Stimulated activated CD8-positive, alpha-beta memory T cell treated with anti-CD3 and anti-CD28 coated beads, Interleukin-15, amount 100 ng/mL, for 24 hours (primary cell): ENCODE measurements at places on chromosomes 4 and X.

GRCh38 chrX:111877681-111878080 lies 1.7 kb downstream of the TRPC5OS start:
- DNase-seq, result no peak

DNA sequence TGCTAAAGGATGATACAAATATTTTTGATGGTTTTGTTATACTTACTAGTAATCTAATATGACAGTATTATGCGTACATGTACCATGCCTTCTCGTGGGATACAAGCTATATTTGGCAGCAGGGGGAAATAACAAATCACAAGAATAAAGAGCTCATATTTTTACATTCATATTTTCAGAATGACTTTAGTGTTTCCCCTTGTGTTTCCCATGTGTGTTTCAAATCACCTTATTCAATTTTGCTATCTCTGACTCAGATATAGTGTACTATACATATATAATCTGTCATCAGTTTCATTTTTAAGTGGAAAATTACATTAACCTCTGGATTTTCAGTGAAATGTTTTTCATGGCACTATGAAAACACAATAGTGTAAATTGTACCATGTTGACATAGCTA lies 146.8 kb downstream of the RPA4 start:
- no peak for DNase-seq

GRCh38 chr4:19752599-19752998 lies 499.1 kb upstream of the SLIT2 start:
- no peak for DNase-seq

- no peak for DNase-seq
Observed at GRCh38 chrX:74371425-74372222, 49.7 kb upstream of the SLC16A2 start.

- no peak for DNase-seq
Observed at GRCh38 chr4:65340382-65341109, 329.7 kb downstream of the EPHA5 start.

- no peak for DNase-seq
Observed at GRCh38 chr4:108213308-108213707, 44.6 kb upstream of the LEF1 start.

DNA sequence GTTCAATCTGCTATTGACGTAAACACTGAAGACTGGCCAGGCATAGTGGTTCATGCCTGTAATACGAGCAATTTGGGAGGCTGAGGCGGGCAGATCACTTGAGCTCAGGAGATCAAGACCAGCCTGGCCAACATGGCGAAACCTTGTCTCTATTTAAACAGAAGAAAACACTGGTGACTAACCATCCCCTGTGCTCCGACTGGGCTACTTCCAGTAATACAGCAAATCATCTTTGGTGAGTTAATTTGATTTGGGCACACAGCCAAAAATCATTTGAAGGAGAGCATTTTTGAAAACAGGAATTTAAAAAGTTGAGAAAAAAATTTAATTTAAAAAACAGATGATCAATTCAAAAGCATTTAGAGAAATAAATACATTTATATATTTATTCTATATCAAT lies 52.0 kb downstream of the SEC24D start:
- no peak for DNase-seq

GRCh38 chrX:10160211-10160610 lies 3.4 kb downstream of the CLCN4 start:
- DNase-seq, result no peak

DNA sequence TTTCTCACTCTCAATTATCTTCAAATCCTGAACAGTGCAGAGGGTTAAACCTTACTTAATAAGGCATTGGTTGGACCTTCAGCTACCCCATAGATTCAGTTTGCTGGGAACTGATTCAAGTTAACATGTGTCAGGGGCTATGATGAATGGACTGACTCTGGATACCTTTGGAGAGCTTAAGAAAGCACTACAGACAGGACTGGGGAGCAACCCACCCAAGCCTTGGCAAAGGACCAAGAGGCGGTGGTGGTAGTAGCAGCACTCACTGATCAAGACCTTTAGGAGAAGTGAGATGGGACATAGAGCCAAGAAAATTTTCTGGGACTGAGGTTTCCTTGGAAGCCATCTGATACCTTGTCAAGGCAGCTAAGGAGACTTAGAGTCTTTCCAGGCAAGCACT lies 43.0 kb upstream of the TAPT1 start:
- no peak for DNase-seq

DNA sequence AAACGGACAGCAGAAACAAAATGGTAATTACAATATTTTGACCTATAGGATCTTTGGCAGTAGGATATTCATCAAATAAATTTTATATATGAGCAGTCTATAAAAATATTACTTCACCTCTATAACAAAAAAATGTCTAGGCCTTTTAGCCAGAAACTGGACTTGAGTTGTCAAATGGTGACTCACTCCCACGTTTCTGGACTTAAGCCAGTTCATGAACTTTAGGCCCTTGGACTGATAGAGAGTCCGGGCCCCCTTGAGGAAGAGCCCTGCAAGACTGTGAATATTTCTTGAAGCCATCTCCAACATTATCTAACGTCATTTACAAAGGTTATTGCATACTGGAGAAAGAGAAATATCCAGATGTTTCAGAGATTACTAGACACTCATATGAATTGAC lies 106.8 kb upstream of the FAM47A start:
- no peak for DNase-seq

GRCh38 chr4:140662082-140662869 lies 93.5 kb upstream of the UCP1 start:
- no peak for DNase-seq

GRCh38 chr4:3486541-3487540 lies 23.7 kb downstream of the DOK7 start:
- no peak for DNase-seq

- no peak for DNase-seq
Observed at GRCh38 chr4:23819041-23819511, 70.8 kb downstream of the PPARGC1A start.

GRCh38 chr4:16827794-16828724 lies 70.4 kb downstream of the LDB2 start:
- DNase-seq, result no peak

- DNase-seq, result no peak
Observed at GRCh38 chr4:99117876-99118693, 26.0 kb downstream of the ADH4 start.

GRCh38 chr4:96139251-96139929 lies 299.5 kb downstream of the PDHA2 start:
- no peak for DNase-seq

DNA sequence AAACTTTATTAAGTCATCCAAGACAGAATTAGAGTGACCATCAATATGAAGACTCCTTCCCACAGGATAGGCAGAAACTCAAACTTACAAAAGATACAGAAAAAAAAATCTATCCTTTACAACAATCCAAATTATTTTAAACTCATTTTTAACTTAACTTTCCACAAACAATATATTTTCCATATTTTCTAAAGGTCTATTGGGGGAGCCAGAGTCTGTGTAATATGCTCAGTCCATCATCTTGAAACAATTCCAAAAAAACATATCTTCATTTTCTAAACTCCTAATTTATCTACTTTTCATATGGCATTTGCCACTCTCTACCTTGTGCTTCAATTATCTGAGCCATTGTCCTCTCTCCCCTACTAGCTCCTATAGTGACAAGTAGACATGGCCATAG lies 378.1 kb downstream of the PDGFC start:
- DNase-seq, result no peak

GRCh38 chr4:186416451-186417060 lies 138.8 kb downstream of the MTNR1A start:
- DNase-seq, result no peak

DNA sequence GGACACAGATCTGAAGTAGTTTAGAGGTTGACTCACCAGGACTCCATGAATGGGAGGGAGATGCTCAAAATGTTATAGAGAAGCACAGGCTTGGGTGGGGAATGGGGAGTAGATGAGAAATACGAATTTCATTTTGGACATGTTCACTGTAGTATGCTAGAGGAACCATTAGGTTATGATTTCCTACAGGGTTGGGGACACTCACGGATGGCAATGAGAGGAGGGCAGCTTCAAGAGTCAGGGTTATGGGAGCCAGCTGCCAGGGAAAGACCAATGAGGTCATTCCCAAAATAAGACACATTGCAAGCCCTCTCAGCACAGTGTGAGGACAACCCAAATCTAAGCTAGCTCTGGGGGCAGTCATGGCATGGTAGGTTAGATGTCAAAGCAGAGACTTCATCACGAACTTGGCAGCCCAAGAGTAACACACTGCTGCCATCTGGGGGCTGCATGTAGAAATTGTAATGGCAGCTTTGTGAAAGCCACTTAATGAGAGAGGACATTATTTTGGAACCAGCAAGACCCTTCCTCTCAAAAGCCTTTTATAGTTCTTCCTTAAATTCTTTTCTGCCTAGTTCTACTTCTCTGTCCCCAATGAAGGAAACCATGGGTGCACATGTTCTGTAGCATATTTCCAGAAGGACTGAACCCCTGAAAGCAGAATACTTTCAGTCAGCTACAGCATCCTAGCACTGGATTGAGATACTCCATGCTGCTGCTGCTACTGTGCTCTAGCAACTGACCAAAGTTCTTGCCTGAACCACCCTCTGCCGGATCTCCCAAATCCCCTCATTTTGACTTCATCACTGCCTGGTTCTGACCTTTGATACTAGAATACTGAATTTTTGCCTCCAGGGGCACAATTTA lies 16.2 kb upstream of the ZCCHC12 start:
- no peak for DNase-seq

- DNase-seq, result no peak
Observed at GRCh38 chr4:20341134-20341738, 89.5 kb downstream of the SLIT2 start.

GRCh38 chr4:156475322-156475721 lies 496.3 kb downstream of the PDGFC start:
- DNase-seq, result no peak

DNA sequence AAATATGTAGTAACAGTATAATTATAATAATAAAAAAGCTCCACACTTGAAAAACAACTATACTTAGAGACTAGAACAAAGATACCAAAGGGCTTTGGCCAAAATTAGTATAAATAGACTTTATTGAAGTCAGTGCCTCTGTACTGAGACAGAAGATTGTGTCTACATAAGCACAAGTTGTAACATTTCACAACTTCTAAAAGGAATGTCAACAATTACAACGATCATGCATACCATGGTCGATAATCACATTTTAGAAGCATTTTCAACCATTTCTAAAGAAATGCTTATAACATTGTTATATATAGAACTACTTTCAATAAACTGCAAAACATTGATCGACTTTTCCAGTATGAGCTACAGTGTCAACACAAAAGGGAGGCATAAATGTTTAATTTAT lies 57.0 kb downstream of the DHX15 start:
- DNase-seq, result no peak

DNA sequence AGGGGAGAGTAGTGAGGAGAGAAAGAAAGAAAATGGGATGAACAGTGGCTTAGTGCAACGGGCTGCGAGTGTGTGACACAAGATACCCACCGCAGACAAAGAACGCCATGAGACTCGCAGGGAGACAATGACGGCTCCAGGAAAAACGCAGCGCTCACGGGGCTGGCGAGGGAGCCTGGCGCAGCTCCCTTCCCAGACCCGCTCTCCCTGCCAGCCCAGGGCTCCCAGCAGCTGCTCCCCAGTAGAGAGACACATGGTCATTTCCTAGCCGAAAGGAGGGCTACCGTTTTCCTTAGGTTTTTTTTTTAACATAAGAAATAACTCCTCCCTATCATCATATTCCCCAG lies 149.5 kb downstream of the MAML3 start:
- no peak for DNase-seq

GRCh38 chrX:20244931-20245330 lies 21.8 kb downstream of the RPS6KA3 start:
- DNase-seq, result no peak

- DNase-seq, result no peak
Observed at GRCh38 chr4:161428180-161428965, 735.4 kb downstream of the FSTL5 start.

DNA sequence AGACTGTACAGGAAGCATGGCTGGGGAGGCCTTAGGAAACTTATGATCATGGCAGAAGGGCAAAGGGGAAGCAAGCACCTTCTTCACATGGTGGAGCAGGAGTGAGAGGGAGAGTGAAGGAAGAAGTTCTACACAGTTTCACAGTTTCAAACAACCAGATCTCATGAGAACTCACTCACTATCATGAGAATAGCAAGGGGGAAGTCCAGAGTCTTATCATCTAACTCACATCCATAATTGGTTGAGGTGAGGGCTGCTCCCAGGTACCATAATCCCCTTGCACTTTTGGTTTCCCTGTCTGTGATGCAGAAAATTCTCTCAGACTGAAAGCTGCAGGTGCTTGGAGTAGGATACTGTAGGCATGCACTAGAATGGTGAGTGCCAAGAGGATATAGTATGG lies 233.8 kb upstream of the CPEB2 start:
- no peak for DNase-seq

GRCh38 chrX:69138118-69138390 lies 27.2 kb downstream of the PJA1 start:
- no peak for DNase-seq

- DNase-seq, result no peak
Observed at GRCh38 chrX:95884186-95884585, 800.5 kb upstream of the DIAPH2 start.

GRCh38 chrX:155857561-155857960 lies 23.6 kb upstream of the VAMP7 start:
- DNase-seq, result no peak

- DNase-seq, result no peak
Observed at GRCh38 chr4:185468999-185469398, 2.5 kb downstream of the CCDC110 start.

GRCh38 chr4:94650134-94650495 lies 107.6 kb upstream of the BMPR1B start:
- no peak for DNase-seq

DNA sequence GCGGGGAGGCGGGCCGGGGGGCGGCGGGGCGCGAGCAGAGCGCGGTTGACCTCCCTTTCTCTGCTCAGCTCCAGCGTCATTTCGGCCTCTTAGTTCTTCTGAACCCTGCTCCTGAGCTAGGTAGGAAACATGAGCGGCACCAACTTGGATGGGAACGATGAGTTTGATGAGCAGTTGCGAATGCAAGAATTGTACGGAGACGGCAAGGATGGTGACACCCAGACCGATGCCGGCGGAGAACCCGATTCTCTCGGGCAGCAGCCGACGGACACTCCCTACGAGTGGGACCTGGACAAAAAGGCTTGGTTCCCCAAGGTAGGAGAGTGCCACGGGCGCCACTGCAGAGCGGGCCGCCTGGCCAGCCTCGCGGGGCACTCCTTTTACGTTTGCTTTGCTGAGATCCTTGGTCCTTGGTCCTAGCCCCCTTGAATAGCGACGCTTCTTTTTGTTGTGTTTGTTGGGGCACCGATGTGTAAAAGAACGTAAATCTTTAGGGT lies at the start of gene HTATSF1:
Gene HTATSF1 (plus strand): TSS at position 37 of the 497 bp plus-strand sequence. CDS start 93 bp downstream, at position 130.
- no peak for DNase-seq

DNA sequence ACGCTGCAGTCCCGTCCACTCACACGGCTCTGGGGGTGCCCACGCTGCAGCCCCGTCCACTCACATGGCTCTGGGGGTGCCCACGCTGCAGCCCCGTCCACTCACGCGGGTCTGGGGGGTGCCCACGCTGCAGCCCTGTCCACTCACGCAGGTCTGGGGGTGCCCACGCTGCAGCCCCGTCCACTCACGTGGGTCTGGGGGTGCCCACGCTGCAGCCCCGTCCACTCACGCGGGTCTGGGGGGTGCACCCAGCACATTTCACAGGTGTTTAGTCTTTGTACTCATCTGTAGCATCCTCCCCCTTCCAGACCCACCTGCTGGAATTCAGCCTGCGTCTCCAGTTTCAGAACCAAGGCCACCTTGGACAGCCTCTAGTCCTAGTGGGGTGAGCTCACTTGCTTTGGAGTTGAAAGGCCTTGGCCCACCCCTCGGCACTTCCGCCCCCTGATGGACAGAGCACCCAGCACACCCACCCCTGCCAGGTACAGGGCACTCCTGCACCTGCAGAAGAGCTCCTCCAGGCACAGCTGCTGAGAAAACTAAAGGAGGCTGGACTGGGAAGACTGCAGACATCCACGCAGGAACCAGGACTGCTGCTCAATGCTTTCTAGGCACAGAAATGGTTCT lies 73.0 kb downstream of the ABLIM2 start:
- no peak for DNase-seq
